ENCODE measurements at places on chromosomes 5 and 9. TPM values are rescaled to one million over a fixed set of nuclear protein-coding genes. Genes with fewer than 3 reads are reported as not detected.

DNA sequence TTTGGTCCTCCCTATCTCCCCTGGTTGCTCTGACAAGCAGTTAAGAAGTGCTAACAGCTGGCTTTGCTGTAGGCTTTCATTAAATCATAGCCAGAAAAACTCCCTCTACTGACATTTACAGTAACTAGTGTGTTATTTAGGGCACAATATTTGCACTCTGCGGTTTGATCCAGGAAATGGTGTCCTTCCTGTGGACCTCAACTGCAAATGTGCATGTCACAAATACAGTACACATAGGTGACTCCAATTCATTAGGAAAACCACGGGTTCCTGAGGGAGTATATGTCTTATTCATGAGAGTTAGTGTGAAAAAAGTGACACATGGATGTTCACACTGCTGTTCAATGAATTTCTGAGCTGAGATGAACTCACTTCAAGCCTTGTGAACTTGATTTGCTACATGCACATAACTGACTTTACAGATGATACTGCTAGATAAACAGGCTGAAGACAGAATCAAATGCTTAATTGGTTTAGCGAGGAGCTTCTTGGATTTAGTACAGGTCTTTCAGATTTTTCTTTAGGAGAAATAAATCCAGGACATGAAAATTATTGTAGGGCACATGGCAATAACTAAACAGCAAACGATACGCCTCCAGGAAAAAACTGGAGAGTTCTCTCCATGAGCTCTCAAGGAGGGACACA is 281.5 kb downstream of the EFNA5 start:
- H3K36me3 ChIP-seq, result no peaks in the 10 kb centered on the region
- H3K27me3 ChIP-seq, result no peaks in the 10 kb centered on the region
- peaks cover 7% of the 10 kb centered on the region for H3K4me1 ChIP-seq
- no peak overlapping the region for H3K4me3 ChIP-seq

DNA sequence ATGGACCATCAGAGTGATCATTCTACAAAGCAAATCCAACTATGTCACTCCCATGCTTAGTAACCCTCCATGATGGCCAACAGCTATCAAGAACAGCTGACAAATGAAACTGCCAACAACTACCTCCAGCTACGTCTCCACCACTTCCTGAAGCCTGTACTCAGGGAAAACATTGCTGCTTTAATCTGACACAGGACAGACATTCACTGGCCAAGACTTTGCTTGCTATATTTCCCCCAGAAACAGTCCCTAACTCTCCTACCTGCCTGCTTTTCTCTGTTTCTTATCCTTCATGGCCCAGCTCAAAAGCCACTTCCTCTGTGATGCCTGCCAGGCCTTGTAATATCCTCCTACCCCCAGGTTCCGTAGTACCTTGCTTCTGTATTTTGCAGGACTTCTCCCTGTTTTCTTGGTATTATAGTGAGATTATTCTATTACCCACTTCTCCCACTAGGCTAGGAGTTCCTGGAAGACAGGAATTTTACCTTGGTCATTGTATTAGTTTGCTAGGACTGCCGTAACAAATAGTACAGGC is 14.7 kb upstream of the RAB14 start:
- peaks cover 5% of the 10 kb centered on the region for H3K4me1 ChIP-seq
- no peak overlapping the region for H3K27ac ChIP-seq
- no peaks in the 10 kb centered on the region for H3K36me3 ChIP-seq
- DNase-seq, result no peak
- no peak overlapping the region for H3K4me3 ChIP-seq

Gene INSL6
- total RNA-seq, result not detected

GRCh38 chr5:137665678-137666460 is 70.0 kb downstream of the KLHL3 start:
- no peaks in the 10 kb centered on the region for H3K36me3 ChIP-seq
- H3K27me3 ChIP-seq, result no peaks in the 10 kb centered on the region
- H3K4me1 ChIP-seq, result peaks cover 7% of the 10 kb centered on the region
- DNase-seq, result peak; percentile 68
- no peak overlapping the region for H3K27ac ChIP-seq

DNA sequence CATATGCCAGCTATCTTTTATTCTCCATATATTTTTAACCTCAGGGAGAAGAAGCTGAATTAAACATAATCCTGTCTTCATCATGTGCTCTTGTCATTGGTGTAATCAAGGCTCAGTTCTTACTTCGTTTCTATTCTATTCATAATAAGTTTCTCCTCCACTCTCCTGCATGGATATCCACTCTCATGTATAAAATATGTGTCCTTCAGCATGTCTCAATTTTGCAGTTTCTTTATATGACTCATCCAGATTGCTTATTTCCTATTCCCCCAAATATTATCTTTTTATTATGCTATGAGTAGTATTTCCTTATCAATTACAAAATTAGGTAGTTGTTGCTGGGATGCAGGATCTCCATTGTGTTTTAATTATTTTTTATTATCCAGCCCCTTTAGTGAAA is 643.7 kb upstream of the ACO1 start:
- H3K27me3 ChIP-seq, result no peaks in the 10 kb centered on the region
- no peaks in the 10 kb centered on the region for H3K36me3 ChIP-seq
- no peak overlapping the region for H3K4me3 ChIP-seq

- no peak overlapping the region for H3K4me3 ChIP-seq
- no peak overlapping the region for H3K27ac ChIP-seq
- no peaks in the 10 kb centered on the region for H3K4me1 ChIP-seq
- no peak for DNase-seq
- no peaks in the 10 kb centered on the region for H3K36me3 ChIP-seq
Measured at GRCh38 chr9:110179734-110180133, 28.2 kb downstream of the C9orf152 start.

Gene WNT8A
- total RNA-seq, result not detected

Gene RNF20
- total RNA-seq, result 27.6 TPM

Gene CTXN3
- not detected for total RNA-seq

Gene INSYN2B
- total RNA-seq, result not detected

GRCh38 chr5:172005708-172006320 is 624 bp downstream of the FBXW11 start:
- H3K36me3 ChIP-seq, result no peaks in the 10 kb centered on the region
- H3K4me1 ChIP-seq, result peaks cover 30% of the 10 kb centered on the region
- H3K27me3 ChIP-seq, result no peaks in the 10 kb centered on the region
- peak; percentile 18 for DNase-seq

DNA sequence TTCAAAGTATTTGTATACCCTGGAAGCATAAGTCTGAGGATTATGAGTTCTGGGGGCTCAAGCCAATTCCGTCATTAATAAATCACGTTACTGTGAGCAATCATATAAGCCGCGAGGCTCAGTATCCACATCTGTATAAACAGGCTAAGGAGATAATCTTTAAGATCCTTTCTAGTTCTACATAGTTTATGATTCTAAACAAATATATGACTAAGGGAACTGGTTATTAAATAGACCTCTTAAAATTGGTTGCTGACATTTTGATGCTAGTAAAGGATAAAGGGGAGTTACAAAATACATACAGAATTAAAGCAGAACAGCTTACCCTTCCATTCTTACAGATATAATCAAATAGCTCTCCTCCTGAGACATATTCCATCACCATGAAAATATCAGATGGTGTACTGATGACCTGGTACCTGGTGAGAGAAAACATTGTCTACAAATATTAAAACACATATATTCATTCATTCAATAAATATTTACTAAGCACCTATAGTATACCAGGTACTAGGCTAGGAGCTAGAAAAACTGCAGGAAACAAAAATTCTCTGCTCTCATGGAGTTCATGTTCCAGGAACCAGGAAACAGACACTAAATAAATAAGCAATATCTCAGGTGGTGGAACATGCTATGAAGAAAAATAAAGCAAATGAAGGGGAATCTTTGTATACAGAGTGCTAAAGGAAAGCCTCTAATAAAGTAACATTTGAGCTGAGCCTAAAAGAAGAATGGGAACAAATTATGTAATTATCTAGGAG is 19.5 kb upstream of the TTC33 start:
- H3K4me3 ChIP-seq, result no peak overlapping the region
- no peaks in the 10 kb centered on the region for H3K27me3 ChIP-seq
- H3K27ac ChIP-seq, result no peak overlapping the region
- peaks cover 53% of the 10 kb centered on the region for H3K36me3 ChIP-seq

DNA sequence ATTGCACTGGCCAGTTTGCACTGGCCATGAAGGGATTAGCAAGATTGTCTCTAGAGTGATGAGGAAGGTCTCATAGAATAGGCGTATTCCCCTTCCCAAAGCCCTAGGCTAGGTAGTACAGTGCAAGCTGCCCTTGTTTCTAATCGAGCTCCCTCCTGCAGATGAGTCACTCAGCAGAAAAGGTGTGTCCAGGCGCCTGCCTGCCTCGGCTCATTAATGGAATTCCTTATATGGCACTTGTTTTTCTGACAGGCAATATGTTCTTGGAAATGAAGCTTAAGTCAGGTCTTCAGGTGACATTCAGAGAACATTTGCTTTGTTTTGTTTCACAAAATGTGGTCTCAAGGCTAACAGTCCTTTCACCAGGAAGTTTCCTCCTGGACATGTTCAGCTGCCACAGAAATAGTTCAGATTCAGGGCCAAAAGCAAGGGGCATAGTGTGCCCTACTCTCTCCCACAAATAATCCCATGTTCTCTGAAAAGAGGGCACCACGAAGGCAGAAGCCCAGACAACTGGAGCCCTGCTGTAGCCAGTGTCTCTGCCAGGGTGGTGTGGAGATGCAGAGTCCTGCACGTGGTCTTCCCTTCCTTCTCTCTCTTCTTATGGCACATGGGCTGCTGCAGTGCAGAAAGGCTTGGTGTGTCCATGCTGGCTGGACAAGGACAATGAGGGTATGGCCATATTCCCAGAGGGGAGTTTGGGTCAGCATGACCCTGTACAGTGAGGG is 281.1 kb upstream of the MAP3K1 start:
- H3K27ac ChIP-seq, result no peak overlapping the region
- no peak overlapping the region for H3K4me3 ChIP-seq
- no peak for DNase-seq
- no peaks in the 10 kb centered on the region for H3K36me3 ChIP-seq

GRCh38 chr5:181198106-181198685 is 6.8 kb downstream of the TRIM7 start:
- no peaks in the 10 kb centered on the region for H3K27me3 ChIP-seq
- H3K4me1 ChIP-seq, result no peaks in the 10 kb centered on the region
- H3K36me3 ChIP-seq, result no peaks in the 10 kb centered on the region
- H3K27ac ChIP-seq, result no peak overlapping the region

- no peak for DNase-seq
- H3K4me3 ChIP-seq, result no peak overlapping the region
- H3K27ac ChIP-seq, result no peak overlapping the region
- H3K36me3 ChIP-seq, result no peaks in the 10 kb centered on the region
- no peaks in the 10 kb centered on the region for H3K27me3 ChIP-seq
- H3K4me1 ChIP-seq, result no peaks in the 10 kb centered on the region
Measured at GRCh38 chr5:26498972-26499371, 539.4 kb downstream of the CDH9 start.

Gene IL12B
- not detected for total RNA-seq

Data from CD4-positive, alpha-beta T cell (primary cell).